ENCODE measurements at places on chromosomes 12 and 14.

GRCh38 chr12:19783547-19784444, 344.5 kb downstream of the AEBP2 start:
- DNase-seq: no peak

DNA sequence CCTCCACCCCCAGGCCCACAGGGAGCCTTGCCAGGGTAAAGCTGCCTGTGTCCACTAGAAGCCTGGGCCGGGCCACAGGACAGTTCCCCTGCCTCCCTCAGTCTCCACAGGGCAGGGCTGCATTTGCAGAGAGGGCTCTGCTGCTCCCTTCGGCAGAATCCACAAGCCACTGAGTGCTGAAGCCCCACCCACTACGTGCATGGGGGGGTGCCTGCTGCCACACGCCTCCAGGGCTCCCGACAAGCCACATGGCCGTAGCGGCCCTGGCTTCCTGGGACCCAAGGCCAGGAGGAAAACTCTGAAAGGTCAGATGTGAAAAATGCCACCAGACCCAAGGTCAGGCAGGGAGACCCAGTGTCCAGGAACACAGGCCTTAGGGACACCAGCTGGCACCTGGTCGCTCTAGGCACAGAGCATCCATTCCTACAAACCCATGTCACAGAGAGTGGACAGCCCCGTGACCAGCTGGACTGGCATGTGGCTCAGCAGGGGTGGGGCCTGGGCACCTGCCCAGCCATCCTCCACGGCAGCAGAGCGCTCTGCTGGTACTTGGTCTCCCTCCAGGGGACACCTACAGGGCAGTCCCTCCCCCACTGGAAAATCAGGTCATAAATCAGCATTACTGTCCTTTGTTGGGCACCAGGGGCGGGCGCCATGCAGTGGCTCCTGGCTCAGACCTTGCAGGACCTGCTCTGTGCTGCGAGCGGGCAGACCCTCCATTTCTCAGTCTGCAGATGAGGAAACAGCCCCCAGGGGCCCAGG, 42.9 kb downstream of the CCDC85C start:
- DNase-seq: no peak

DNA sequence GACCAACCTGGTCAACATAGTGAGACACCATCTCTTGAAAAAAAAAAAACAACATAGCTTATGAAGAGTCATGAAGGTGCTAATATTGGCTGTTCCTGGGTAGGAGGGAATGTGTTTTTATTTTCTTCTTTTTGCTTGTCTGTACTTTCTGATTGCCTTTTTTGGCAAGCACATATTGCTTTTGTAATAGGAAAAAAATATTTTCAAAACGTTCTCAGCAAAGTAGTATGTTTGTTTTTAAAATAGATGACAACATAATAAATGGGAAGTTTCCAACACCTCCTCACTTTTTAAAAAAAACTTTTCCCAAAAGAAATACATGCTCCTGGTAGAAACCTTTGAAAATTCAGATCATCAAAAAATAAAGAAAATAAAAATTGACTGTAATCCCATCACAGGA, 20.9 kb downstream of the FOS start:
- DNase-seq: no peak

- no peak for DNase-seq
These were observed 169.8 kb downstream of the OTOGL start for GRCh38 chr12:80268924-80269749.

DNA sequence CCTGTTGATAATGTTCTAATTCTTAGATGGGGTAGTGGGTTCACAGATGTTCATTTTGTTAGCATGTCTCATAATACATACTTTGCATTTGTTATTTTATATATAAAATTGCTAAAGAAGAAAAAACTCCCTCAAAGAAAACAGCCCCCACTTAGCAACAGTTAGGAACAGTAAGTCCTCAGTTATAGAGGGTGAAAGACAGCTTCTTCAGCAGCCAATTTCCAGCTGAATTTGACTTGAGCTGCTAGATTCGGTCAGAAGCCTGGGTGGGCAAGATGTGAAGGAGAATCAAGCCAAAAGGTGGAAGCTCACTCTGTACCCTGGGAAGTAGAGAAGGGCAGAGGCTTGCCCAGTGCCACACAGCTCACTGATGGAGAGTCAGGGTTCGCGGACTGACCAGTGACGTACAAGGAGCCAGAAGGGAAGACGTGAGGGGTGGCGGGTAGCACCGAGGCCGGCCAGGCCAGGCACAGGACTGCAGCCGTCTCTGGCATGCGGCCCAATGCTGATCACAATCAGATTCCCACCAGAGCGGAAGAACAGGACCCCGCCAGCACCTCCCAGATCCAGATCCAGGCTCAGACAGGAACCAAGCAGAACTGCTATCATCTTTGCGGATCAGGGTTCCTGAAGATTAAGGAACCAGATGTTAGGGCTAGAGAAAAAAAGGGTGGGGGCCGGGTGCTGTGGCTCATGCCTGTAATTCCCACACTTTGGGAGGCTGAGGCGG, 30.4 kb upstream of the VWF start:
- no peak for DNase-seq

DNA sequence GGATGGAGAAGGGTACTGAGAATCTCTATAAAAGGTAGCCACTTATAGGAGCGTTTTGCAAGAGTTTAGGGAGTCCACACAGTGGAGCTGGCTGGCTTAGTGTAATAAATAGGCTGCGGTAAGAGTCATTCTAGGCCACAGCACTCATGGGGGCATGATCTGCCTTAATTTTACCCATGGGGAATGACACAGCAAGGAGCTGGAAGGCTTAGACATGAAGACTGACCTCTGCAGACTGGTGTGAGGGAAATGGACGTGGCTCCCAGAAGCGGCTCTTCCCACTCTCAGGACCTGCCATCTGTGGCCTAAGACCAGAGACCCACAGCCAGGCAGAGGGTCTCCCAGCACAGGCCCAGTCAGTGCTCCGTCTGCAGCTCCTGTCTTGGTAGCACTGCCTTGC, 173.3 kb downstream of the PPM1H start:
- DNase-seq: no peak

DNA sequence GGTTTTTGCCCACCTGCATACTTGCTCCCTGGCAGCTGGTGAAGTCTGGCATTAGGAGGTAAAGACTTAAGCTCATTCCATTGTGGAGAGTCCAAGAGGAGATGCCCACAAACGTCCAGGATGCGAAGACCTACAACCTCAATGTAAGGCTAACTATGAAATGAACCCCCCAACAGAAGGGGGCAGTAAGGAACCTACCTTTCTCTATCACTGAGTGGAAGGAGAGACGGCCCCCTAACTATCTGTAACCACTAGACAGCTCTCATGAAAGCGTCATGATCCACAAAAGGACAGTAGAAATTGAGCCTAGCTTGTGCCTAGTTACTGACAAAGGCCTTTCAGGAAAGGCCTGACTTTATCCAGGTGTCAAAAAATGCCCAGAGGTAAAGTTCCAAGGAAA, 55.3 kb downstream of the ZFYVE21 start:
- no peak for DNase-seq

DNA sequence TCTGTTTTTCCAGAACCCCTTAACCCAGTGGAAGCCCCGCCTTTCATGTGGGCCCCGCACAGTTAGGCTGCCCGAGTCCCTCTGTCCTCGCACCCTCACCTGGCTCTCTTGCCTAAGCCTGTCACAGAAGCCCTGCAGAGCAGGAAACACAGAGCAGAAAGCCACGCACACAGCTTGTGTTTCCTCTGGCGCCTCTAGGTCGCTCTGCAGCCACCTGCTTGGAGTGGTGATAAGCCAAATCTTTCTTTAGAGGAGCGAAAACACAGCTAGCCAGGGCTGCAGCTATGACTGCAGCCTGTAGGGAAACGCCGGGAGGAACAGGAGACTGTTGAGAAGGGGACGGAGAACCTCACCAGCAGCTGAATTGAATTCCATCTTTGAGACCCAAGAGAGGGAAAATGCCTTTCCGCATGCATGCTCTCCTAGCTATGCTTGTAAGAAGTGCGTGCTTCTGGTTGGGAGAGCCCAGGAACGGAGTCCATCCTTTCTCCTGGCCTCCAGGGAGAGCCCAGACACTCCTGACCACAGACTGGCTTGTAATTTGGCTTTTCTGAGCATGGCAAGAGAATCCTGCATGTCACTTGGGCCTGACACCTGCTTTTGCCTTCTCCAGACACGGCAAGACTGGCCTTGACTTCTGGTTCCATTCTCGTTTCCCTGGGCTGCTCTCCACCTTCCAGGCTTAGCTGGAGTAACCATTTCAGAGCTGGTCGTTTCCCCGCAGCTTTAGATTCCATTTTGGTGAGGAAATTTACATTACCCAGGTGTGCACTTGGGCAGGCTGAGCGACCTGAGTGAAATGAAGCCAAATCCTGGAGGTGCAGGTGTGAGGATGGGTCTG, 301.6 kb downstream of the CACNA1C start:
- DNase-seq: no peak

DNA sequence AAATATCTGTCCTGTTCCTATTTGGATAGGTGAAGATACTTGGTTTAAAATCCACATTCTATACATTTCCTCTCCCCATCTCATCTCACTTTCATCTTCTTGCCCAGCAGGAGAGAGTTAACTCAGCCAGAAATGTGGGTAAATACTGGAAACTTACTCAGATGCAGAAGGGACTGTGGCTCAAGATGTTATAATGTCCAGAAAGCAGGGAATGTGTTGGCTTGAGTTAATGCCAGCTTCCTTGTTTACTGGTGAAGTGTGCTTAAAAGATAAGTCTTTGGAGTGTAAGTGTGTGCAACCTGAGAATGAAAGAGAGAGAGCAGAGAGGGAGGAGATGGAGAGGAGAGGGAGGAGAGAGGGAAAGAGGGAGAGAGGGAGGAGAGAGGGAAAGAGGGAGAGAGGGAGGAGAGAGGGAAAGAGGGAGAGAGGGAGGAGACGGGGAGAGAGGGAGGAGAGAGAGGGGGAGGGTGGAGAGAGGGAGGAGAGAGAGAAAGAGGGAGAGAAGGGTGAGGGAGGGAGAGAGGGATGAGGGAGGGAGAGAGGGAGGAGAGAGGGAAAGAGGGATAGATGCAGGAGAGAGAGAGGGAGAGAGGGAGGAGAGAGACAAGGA, 22.0 kb upstream of the SNRPF start:
- DNase-seq: no peak

- no peak for DNase-seq
These were observed 2.8 kb upstream of the PIWIL1 start for GRCh38 chr12:130334937-130335336.

DNA sequence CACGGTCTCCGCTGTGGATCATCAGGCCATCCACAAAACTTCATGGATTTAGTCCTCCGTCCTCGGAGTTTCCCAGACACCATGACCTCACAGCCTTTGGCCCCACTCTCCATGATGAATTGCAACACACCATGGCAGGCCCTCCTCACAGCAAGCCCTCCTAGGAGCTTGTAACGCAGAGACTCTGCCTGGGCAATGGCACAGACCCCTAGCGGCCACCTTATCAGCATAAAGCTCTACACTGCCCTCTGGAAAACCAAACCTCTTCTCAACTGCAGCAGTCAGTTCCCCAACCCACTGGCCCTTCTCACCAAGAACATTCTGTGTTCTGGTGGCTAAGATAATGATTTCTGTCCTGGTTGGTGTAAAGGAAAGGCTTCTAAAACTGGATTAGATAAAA, 238.4 kb upstream of the USP15 start:
- no peak for DNase-seq

GRCh38 chr14:101187816-101188570, 284.5 kb upstream of the RTL1 start:
- no peak for DNase-seq

GRCh38 chr14:92263681-92264080, 59.3 kb upstream of the SLC24A4 start:
- no peak for DNase-seq

- no peak for DNase-seq
These were observed 814 bp downstream of the RAB2B start for GRCh38 chr14:21475767-21476522.

DNA sequence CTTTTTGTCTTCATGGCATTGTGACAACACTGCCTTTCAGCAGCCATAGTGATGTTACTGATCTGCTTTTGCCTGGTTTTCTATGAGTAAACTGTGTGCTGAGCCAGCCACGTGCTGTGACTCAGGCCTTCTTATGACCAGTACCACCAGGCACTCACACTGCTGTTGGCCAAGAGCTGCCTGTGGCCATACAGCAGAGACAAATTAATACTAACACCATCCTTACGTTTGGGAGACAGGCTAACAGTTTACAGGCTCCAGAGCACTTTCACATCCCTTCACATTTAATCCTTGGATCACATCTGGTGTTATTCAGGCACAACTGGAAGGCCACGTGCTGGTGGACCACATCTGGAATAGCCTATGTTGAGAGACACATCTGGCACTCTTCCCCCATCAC, 377.9 kb downstream of the CCDC91 start:
- DNase-seq: no peak

- no peak for DNase-seq
These were observed 18.9 kb downstream of the VSX2 start for GRCh38 chr14:74257941-74258763.

- no peak for DNase-seq
These were observed 42.3 kb downstream of the BCL11B start for GRCh38 chr14:99229654-99230207.

GRCh38 chr12:69475237-69475975, 5.2 kb downstream of the FRS2 start:
- DNase-seq: no peak

DNA sequence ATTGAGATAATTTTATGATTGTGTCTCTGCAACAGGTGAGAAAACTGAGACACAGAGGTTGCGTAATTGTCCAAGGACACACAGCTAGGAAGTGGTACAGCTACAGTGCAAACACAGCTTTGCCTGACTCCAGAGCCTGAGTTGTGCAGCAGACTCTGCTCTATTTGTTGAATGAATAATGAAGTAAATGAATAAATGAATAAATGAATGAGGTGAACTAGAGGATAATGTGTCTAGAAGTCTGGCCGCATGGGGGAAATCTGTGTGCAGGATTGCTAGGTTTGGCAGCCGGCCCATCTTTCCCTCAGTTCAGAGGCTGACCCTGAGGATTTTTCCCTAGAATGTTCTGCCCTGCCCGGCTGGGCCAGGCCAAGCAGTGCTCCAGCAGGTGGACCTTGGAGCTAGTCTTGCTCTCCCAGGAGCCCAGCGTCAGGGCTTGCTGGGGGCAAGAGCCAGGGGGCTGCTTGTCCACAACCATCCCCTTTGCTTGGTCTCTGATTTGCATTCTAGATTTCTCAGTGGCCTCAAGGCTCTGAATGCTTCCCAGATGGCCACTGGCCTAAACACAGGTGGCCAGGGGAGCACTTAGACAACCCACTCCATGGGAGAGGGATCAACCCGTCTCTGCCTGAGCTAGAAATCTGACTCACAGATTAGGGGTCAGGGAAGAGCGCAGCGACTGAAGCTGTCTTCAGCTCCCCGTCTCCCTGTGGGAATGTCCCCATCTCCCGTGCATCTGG, 225.2 kb downstream of the C12orf75 start:
- DNase-seq: no peak

- no peak for DNase-seq
These were observed 35.3 kb downstream of the ZC3H14 start for GRCh38 chr14:88598097-88598675.

GRCh38 chr12:80359703-80360102, 84.3 kb upstream of the PTPRQ start:
- no peak for DNase-seq

Measured in caudate nucleus (tissue), 63 donors.